ENCODE measurements at places on chromosomes 1 and 21. TPM values are rescaled to one million over a fixed set of nuclear protein-coding genes. Genes with fewer than 3 reads are reported as not detected.
A peak's percentile ranks its signal among the peaks of the same experiment; 100 is the strongest.

DNA sequence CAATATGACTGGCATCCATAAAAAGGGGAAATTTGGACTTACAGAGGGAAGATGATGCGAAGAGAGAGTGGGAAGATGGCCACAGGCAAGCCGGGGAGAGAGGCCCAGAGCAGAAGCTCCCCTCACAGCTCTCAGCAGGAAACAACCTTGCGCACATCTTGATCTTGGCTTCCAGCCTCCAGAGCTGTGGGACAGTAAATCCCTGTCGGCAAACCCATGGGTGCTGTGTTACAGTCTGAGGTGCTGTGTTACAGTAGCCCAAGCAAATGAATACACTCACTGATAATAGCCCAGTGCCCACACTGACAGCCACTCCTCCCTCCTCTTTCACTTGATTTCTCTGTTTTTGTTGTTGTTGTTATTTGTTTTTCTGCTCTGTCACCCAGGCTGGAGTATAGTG, 22.4 kb downstream of the CDCA8 start:
- no peak for DNase-seq

Gene EXO5
- 2.2 TPM for total RNA-seq

DNA sequence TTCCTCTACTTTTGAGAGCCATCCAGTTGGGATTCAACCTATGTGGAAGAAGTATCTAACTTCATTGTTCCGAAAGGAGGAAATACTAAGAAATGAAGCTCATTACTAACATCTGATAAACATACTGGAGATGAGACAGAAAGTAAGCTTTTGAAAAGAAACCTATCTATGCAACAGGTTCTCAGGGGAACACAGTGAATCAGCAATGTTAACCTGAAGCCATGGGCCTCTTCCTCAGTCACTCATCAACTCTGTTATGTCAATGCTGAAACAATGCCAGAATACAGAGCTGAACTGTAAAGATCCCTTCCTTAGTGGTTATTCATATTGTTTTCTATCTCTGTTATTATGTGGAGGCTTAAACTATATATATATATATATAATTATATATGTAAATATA, 55.5 kb upstream of the ESRRG start:
- DNase-seq = no peak

GRCh38 chr1:228149406-228150119, at the start of gene GJC2:
Gene GJC2, plus strand, starts transcription at chr1:228149930. Its CDS starts 7,829 bp downstream, at chr1:228157759.
- DNase-seq = peak; percentile 66

- no peak for DNase-seq
Observed at GRCh38 chr1:218371927-218372672, 27.0 kb downstream of the TGFB2 start.

DNA sequence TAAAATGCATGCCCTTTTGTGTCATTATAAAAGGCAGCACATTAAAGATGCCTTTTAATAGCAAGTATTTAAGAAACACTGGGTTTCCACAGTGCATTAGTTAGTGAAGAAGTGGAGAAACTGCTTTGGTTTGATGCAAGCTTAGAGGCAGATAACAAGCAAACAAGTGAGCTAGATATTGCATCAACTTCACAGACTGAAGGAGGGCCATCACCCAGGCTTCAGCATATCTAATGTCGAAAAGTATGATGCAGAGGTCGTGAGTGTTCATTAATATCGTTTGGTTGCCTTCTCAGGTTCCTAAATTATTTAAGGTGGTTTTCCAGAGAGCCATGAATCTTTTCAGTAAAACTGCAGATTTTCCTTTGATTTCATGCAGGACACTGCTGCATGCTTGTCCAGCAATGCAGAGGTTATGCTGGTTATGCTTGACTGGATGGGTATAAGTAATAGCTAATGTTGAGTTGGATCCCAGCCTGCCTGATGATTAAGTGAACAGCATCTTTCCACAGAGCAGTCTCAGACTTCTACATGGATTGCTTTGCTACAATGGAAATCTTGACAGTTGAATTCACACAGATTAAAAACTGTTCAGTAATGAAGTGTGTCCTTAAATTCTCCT, 69.7 kb upstream of the IPO9 start:
- DNase-seq = no peak
